NAMALWA (cell line): ENCODE measurements at places on chromosomes 7 and 10.

- DNase-seq: no peak
Measured at GRCh38 chr10:75466001-75466400, 34.6 kb downstream of the LRMDA start.

DNA sequence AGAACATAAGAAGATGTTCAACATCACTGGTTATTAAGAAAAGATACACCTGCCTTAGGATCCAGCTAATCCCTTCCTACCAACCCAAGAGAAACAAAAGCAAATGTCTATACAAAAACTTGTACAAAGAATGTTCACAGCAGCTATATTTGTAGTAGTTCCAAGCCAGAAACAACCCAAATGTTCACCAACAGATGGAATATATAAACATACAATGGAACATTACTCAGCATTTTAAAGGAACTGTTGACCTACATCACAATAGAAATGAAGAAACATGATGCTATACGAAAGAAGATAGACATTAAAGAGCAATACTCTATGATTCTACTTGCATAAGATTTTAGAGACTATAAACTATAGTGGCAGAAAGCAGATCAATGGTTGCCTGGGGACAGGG lies 149.4 kb downstream of the ZNF438 start:
- DNase-seq: no peak

DNA sequence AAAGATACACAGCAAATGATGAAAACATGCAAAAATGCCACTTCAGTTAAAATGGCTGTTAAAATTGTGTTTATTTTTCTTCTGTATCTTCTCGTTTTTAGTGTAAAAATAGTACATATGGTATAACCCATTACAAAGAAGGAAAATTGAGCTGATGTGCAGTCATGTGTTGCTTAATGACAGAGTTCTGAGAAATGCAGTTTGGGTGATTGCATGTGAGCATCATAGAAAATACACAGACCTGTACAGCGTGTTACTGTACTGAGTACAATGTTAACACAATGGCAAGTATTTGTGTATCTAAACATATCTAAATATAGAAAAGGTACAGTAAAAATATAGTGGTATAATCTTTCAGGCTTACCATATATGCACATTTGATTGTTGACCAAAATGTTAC lies 7.3 kb downstream of the DMTF1 start:
- no peak for DNase-seq

- DNase-seq: no peak
Measured at GRCh38 chr7:80039251-80039884, 95.3 kb upstream of the GNAI1 start.

DNA sequence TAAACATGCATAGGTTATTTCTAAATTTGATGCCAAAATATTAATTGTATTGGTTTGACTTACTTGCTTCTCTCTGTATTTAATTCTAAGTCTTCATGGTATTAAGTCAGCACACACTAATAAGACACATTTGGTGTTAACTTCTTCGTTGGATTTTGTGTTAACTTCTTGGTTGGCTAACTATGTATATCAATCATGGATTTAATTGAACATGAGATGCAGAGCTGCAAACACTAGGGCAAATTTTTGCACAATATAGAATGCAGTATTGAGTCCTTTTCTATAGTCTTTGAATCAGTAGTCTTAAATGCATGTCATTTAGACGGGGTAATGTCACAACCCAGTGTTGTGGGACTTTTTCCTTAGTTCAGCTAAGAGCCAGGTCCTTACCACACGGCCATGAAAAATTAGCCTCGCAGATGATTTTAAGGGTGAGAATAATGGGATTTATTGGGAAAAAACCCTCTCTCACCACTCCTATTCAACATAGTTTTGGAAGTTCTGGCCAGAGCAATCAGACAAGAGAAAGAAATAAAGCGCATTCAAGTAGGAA lies 142.9 kb upstream of the TRIM24 start:
- DNase-seq: no peak

DNA sequence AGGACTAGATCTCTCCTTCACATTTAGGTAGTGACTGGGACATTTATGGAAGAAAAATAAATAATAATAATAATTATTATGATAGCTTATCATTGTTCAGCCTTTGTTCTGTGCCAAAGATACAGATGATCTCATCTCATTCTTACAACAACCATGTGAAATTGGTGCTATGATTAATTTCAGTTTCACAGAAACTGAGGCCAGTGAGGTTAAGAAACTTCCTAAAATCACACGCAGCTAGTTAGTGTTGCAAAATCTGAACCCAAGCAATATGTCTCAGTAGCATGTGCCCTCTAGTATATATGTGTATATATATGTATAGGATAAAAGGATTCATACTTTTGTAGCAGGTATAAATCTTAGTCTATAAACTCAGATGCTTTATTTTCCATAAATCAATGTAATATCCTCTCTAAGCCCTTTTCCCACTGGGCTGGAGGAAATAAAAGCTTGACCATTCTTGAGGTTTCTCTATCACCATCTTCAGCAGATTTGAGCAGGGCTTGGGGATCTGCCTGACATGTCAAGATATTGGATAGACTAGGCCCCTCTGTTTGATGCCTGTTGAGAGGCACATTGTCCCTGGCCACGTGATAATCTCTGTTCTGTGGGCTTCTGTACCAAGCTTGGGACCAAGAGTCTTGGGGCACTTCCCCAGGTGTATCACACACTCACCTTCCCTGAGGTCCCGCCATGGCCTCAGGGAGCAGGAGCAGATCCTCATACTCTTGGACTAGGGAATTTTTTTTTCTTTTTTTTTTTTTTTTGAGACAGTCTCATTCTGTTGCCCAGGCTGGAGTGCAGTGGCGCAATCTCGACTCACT lies 172.6 kb upstream of the NRP1 start:
- DNase-seq: no peak

DNA sequence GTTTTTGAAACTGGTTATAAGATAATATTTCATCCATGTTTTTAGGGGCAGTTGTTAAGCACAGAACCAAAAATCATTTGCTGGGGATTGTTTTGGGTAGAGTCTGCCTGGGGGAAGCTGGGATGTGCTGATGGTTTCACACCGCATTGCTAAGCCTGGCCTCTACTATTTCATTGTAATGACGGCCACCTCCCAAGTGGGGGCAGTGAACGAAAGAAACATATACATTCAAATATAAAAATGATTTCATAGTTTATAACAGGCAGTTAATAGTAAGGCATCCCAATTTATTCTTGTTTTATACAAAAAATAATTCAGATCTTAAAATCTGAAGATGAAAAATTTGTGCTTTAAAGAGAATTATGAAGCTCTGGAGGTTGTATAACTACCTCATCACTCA lies 750.8 kb downstream of the REEP3 start:
- DNase-seq: peak; percentile 19

DNA sequence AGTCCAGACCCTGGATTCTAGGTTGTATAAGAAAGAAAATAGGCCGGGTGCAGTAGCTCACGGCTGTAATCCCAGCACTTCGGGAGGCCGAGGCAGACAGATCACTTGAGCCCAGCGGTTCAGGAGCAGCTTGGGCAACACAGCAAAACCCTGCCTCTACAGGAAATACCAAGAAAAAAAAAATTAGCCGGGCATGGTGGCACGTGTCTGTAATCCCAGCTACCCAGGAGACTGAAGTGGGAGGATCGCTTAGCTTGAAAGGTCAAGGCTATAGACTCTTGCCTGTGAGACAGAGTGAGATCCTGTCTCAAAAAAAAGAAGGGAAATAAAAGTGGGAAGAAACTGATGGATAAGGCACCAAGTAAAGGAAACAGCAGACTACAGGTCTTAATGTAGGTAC lies 287.9 kb upstream of the KLF14 start:
- no peak for DNase-seq

GRCh38 chr10:130136226-130137089 lies at the start of gene GLRX3:
GLRX3 (plus strand) TSS chr10:130136391; CDS start chr10:130136421, 30 bp downstream.
- DNase-seq: peak; percentile 86

DNA sequence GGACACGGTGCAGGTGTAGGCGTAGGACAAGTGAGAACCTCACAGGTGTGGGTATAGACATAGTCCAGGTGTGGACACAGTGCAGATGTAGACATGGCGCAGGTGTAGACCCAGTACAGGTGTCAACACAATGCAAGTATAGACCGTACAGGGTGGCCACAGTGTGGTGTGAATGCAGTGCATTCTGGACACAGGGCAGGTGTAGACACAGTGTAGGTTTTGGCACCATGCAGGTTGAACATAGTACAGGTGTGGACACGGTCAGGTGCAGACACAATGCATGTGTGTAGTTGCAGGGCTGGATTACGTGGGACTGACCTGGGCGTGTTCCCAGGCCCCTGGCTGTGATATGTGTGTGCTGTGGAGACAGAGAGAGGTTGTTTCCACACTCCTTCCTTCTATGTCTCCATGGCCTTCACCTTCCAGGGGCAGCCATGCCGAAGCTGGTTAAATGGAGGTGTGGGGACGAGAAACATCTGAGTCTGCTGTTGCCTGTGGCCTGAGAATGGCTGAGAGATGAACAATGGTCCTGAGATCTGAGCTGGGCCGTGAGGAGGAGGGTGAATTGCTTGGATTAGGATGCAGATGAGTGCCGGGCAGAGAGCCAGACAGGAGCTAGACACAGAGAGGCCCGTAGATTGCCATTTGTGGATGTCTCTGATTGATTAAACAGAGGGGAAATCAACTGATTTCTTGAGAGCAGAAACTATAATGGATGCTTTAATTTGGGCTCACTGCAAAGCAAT lies 343.9 kb upstream of the SHH start:
- DNase-seq: no peak

DNA sequence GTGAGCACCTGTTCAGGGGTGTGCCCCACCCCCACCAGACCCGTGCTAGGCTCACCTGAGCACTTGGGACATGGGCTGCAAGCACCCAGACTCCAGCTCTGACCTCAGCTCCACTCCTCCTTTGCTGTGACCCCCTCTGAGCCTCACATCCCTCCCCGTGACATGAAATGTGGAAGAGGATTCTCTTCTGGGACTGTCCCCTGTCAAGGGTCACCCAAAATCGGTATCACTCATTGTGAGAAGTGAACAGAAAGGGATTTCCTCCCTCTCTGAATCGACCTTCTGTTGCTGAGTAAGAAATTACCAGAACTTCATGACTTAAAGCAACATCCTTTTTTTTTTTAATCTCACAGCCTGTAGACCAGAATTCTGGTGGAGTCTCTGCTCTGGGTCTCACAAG lies 6.2 kb upstream of the CHST15 start:
- DNase-seq: no peak

- no peak for DNase-seq
Measured at GRCh38 chr7:5766321-5766761, 15.1 kb downstream of the RNF216 start.

DNA sequence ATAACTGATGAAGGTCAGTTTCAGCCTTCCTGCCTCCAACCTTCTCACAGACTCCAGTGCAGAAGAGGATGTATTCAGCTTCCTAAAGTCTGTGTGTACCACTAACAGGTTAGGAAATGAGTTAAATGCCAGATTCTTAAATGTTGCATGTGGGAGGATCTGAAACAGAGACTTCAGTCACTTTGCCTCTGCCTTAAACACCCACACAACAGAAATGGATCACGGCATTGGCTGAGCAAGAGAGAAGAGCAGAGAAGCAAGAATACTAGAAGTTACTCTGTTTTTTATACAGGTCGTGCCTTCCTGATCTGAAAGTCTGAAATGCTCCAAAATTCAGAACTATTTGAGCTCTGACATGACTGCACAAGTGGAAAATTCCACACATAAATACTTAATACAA lies 98.9 kb upstream of the ARHGAP21 start:
- no peak for DNase-seq

- DNase-seq: no peak
Measured at GRCh38 chr10:16751244-16751643, 66.0 kb downstream of the RSU1 start.

GRCh38 chr7:36606976-36607720 lies 117.1 kb downstream of the AOAH start:
- DNase-seq: no peak

- DNase-seq: no peak
Measured at GRCh38 chr7:111014079-111014478, 76.8 kb upstream of the LRRN3 start.

DNA sequence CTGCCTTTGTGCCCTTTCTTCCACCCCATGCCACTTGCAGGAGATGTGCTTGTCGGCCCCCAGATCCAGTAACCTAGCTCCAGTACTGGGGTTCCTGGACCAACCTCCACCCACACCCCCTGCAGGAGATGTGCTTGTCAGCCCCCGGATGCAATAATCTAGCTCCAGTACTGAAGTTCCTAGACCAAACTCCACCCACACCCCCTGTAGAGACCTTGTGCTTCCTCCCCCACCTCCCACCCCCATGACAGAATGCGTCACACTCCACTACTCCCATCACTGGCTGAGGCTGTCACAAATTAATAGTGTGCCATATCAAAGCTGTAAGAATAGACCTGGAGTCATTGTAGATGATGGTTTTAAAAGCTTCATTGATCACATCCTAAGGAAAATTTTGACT lies 185.0 kb downstream of the BICC1 start:
- DNase-seq: no peak

DNA sequence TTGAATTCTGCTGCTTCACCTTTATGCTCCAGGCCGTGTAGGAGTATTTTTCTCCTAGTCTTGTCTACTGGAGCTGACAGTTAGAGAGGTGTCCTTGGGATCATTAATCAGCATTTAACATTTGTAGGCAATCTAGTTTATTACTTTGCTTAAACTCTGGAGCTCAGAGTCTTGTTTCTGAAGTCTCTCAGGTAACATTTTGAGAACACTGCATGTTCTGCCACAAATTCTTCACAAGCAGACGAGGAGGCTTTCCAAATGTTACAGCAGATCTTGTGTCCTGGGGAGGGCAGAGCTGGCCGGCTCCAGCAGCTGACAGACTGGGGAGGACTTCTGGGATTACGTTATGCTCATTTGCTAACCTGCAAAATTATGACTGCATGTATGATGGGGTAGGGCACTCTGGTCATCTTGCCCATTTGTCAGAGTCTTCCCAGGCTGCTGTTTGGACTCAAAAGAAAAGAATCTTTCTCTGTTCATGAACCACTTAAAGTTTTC lies 50.5 kb downstream of the GALNT17 start:
- no peak for DNase-seq

DNA sequence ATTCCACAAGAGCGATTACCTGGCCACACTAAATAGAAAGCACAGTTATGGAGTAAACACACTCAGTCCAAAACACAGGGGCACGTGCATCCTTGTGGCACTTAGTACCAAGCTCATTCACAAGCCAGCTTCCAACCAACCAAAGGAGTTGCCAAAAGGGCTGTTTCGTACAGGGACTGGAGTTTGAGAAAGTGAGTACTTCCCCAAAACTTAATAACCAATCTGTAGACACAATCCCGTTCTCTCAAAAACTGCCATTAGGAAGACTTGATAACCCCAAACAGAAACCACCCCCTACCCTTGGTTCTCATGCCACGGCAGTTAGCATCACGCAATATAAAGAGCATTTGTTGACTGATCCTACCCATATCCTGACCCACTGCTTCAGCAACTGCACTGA lies 166.2 kb upstream of the ASAH2 start:
- peak; percentile 59 for DNase-seq

GRCh38 chr10:118258285-118258684 lies 83.8 kb downstream of the FAM204A start:
- no peak for DNase-seq
